Substantia nigra (tissue), 51 donors: ENCODE measurements at places on chromosomes 3 and 15.

- DNase-seq, result peak; percentile 70
Measured at GRCh38 chr3:172153335-172153861, 114.0 kb downstream of the FNDC3B start.

DNA sequence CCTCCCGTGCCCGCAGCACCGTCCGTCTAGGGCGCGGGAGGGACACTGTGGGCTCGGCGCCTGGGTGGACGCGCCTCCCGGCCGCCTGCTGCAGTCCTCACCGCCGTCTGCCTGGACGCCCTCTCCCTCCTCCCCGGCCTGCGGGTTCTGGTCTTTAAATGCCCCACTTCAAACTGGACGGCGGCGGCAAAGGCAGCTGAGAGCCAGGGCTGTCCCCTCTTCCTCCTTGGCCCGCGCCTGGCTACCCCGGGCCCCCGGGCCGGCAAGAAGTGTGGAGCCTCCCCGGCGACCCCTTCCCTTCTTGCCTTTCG, 426 bp downstream of the CBLB start:
- DNase-seq, result no peak

GRCh38 chr3:45659661-45660566, 29.3 kb upstream of the SACM1L start:
- DNase-seq, result peak; percentile 38

DNA sequence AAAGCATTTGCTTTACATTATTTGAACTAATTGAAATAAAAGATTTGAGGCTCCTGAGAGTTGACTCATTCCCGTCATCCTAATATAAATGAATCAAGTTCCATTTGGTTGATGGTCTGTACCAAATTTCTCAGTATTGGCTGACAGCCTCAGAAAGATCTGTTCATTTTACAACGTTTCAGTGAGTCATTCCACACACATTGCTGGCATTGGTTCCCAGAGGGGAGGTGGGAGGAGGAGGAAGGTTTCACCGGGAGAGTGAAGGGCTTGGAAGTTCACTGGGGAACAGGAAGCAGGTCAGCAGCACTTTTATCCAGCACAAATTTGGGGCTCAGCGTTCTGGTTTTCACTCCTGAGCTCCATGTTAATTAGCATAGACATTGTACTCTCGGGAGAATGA, 176.7 kb upstream of the CADPS start:
- DNase-seq, result no peak

- DNase-seq, result no peak
Measured at GRCh38 chr15:37054336-37054735, 46.0 kb downstream of the MEIS2 start.

DNA sequence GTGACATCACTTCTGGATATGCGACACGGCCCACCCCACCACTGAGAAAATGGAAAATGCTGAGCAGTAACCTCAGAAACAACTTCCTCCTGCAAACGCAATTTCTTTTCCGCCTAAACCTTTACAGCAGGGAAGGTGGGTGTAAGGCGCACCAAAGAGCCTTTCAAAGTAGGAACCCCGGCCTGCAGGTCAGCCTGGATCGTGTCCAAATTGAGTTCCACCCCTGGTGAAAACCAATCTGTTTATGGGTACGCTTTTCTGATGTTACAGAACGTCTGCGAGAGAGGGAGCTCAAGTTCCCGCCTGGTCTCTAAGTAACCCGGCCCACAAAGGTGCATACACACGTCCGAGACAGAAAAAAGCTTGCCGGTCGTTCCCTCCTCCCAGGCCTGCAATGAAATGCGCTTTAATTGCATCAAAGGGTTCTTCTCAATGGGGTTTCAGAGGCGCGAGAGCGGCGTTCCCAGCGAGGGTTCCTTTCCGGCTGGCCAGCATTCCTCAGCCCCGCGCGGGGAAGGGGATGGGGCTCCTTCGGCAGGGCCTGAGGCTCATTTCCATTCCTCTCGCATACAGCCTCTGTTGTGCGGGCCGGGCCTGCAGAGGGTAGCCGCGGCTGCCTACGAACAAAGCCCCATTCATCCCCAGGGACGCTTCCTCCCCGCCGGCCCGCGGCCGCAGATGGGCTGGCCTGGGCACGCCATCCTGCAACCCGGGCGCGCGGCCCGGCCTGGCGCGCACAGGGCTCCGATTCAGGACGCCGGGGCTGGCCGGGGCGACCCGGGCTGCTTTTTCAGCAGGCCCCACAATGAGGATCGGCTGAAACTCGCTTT, 138.1 kb downstream of the TMCO5A start:
- peak; percentile 94 for DNase-seq

DNA sequence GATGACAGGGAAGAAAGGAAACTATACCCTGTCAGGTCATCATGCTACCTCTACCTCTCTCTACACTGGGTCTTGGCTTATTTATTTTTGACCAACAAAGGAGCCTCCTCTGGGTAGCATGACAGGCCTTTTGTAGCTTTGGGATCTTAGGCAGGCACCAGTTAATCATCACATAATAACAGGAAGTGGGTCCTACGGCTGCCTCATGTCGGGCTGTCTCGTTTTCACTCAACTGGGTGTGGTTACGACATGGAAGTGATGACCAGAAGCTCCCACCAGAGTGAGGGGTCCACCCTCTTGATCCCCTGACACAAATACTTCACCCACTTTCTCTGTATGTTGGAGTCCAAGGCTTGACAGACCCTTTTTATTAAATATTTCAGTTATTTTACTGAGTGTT, 105.3 kb downstream of the CD47 start:
- no peak for DNase-seq

GRCh38 chr15:67853454-67853853, 13.6 kb upstream of the RNU6-1 start:
- no peak for DNase-seq

DNA sequence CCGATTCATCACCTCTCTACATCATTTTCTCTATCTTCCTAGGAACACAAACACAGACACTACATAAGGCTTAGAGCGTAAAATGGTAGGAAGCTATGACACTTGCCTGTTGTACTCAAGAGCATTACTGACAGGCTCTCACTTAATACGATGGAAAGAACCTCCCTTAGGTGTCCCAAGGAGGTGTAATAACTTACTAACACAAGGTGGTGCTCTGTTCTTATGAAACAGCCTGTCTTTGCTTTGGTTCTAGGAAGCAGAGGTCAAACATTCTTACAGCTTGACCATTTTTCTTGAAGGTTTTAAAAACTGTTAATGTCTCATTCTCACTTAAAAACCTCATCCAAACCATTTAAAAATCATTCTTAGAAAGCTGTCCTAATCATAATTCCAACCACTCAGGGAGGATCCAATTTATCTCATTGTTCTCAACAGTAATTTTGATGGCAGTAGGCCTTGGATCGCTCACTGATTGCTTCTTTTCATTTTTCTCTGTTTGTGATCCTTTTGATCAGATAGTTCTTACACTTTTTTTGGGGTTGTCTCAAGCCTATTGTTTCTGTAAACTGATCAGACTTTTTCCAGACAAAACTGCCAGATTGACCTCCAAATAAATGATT, 317.8 kb upstream of the AGTR1 start:
- DNase-seq, result no peak
